Activated CD4-positive, alpha-beta memory T cell treated with anti-CD3 and anti-CD28 coated beads for 36 hours (primary cell): ENCODE measurements at places on chromosomes 5 and 9. TPM values are rescaled to one million over a fixed set of nuclear protein-coding genes. Genes with fewer than 3 reads are reported as not detected.

GRCh38 chr5:133242221-133242835, 190.5 kb downstream of the HSPA4 start:
- no peaks in the 10 kb centered on the region for H3K27me3 ChIP-seq
- H3K4me3 ChIP-seq: no peak overlapping the region
- H3K27ac ChIP-seq: no peak overlapping the region
- no peak for DNase-seq
- H3K36me3 ChIP-seq: no peaks in the 10 kb centered on the region
- H3K4me1 ChIP-seq: peaks cover 14% of the 10 kb centered on the region

- H3K27me3 ChIP-seq: no peaks in the 10 kb centered on the region
- peak; percentile 70 for DNase-seq
- peak within 1 kb of the TSS; percentile 89 for H3K4me3 ChIP-seq
- peaks cover 3% of the 10 kb centered on the region for H3K36me3 ChIP-seq
These were observed at the start of gene CCDC69 for GRCh38 chr5:151223447-151224264. Gene CCDC69 (minus strand): TSS chr5:151224092. CDS start chr5:151223970, 122 bp downstream.

DNA sequence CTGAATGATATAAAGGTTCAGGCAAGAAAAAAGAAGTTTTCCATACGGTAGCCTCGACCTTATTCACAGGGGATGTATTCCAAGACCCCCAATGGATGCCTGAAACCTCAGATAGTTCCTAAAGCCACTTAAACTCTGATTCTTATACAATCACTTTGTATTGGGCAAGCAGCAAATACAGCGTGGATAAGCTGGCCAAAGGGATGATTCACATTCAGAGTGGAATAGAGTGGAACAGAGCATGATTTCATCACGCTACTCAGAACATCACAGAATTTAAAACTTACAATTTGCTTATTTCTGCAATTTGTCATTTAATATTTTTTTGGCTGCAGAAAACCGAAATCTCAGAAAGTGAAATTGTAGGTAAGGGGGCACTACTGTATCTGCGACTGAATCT, 40.5 kb upstream of the CDH18 start:
- no peak for DNase-seq
- no peaks in the 10 kb centered on the region for H3K27me3 ChIP-seq
- H3K27ac ChIP-seq: no peak overlapping the region

DNA sequence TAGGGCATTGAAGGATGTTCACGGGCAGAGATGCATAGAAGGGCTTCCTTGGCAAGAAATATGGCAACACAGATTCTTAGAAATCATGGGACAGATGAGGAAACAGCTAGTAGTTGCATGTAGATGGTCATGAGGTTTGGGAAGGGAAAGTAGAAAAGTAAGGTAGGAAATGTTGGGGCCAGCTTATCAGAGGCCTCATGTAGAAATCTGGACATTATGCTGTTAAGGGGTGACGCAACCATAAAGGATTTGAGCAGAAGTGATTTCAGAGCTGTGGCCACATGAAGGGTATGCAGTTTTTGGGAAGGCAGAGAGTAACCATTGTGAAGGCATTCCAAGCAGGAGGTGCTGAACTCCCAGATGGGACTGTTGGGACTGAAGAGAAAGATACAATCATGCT, 224.0 kb downstream of the ARHGAP26 start:
- peaks cover 7% of the 10 kb centered on the region for H3K4me1 ChIP-seq
- H3K4me3 ChIP-seq: no peak overlapping the region
- DNase-seq: no peak
- H3K27me3 ChIP-seq: no peaks in the 10 kb centered on the region
- H3K36me3 ChIP-seq: peaks cover 10% of the 10 kb centered on the region

DNA sequence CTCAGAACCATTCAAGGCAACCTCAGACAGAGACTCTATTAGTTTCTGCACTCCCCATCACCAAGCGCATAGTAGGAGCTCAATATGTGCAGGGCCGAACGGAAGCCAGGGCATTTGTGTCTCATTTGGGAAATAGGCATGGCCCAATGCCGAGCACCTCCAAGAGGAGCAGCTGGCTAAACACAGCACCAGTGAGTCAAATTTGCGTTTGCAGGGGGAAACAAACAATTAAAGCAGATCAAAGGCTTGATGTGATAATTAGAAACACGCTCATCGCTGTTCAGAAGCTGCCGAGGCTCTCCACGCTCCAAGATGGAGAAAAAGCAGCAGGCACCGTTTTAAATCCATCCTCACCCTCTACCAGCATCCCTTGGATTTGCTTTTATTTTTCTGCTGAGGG, 225.3 kb downstream of the AGTPBP1 start:
- DNase-seq: no peak
- no peak overlapping the region for H3K4me3 ChIP-seq
- H3K4me1 ChIP-seq: no peaks in the 10 kb centered on the region
- no peaks in the 10 kb centered on the region for H3K36me3 ChIP-seq

GRCh38 chr5:62707131-62707530, 128.5 kb downstream of the LRRC70 start:
- peaks cover 1% of the 10 kb centered on the region for H3K27me3 ChIP-seq
- no peak overlapping the region for H3K27ac ChIP-seq
- H3K36me3 ChIP-seq: no peaks in the 10 kb centered on the region
- no peak overlapping the region for H3K4me3 ChIP-seq
- no peaks in the 10 kb centered on the region for H3K4me1 ChIP-seq
- DNase-seq: no peak

DNA sequence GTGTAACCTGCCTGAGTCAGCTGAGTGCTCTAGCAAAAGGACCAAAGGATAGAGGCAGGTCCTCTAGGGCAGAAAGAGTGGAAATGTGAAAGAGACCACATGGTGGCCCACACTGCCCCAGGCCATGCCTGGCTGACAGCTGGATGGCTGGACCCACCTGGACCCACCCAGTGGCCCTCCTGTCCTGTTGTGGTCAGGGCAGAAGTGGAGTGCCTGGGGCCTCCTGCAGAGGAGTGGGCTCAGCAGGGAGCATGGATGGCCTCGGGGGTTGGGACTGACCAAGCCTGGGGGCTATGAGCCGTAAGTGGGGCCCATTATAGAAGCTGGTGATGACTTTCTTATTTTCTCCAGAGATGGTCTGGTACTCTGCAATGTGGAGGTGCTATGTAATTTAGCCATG, 55.7 kb upstream of the FAM120AOS start:
- no peaks in the 10 kb centered on the region for H3K27me3 ChIP-seq
- no peak overlapping the region for H3K4me3 ChIP-seq
- H3K36me3 ChIP-seq: peaks cover 17% of the 10 kb centered on the region
- DNase-seq: no peak
- H3K27ac ChIP-seq: no peak overlapping the region

GRCh38 chr5:56532466-56532865, 282.9 kb upstream of the MAP3K1 start:
- no peak overlapping the region for H3K4me3 ChIP-seq
- H3K4me1 ChIP-seq: peaks cover 19% of the 10 kb centered on the region
- no peak for DNase-seq
- H3K27ac ChIP-seq: no peak overlapping the region
- no peaks in the 10 kb centered on the region for H3K36me3 ChIP-seq
- H3K27me3 ChIP-seq: no peaks in the 10 kb centered on the region

GRCh38 chr9:27124151-27124550, 15.1 kb downstream of the TEK start:
- H3K4me3 ChIP-seq: no peak overlapping the region
- no peak for DNase-seq
- no peaks in the 10 kb centered on the region for H3K36me3 ChIP-seq
- H3K4me1 ChIP-seq: no peaks in the 10 kb centered on the region

- H3K27me3 ChIP-seq: peaks cover 1% of the 10 kb centered on the region
- H3K4me3 ChIP-seq: no peak overlapping the region
- H3K36me3 ChIP-seq: no peaks in the 10 kb centered on the region
- H3K4me1 ChIP-seq: no peaks in the 10 kb centered on the region
- DNase-seq: no peak
- H3K27ac ChIP-seq: no peak overlapping the region
These were observed 96.3 kb downstream of the GLDC start for GRCh38 chr9:6549106-6549800.

- H3K4me3 ChIP-seq: no peak overlapping the region
- peaks cover 5% of the 10 kb centered on the region for H3K4me1 ChIP-seq
- no peaks in the 10 kb centered on the region for H3K36me3 ChIP-seq
- no peak for DNase-seq
- H3K27me3 ChIP-seq: no peaks in the 10 kb centered on the region
These were observed 86.6 kb downstream of the SLC38A9 start for GRCh38 chr5:55625589-55625909.

DNA sequence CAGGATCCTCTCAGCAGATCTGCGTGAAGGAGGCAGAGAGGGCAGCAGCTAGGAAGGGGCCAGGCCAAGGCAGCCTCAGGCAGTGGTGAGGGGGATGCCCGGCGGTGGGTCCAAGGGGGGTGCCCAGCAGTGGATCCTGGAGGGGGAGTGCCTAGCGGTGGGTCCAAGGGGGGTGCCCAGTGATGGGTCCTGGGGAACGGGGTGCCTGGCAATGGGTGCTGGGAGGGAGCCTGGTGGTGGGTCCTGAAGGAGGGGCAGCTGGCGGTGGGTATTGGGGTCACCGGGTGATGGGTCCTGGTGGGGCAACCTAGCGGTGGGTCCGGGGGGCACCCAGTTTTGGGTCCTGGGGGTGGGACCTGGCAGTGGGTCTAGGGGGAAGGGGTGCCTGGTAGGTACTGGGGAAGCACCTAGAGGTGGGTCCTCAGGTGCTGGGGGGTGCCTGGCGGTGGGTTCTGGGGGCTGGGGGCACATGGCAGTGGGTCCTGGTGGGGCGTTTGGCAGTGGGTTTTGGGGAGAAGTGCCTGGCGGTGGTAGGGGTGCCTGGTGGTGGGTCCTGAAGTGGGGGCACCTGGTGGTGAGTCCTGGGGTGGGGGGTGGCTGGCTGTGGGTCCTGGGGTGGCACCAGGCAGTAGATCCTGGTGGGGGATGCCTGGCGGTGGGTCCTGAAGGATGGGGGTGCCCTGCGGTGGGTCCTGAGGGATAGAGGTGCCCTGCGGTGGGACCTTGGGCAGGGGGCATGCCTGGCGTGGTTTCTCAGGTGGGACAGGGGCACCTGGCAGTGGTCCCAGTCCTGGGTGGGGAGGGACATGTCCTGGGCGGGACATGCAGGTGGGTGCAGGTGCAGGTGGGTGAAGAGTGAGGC, 1.9 kb downstream of the LRRC14B start:
- H3K27me3 ChIP-seq: peaks cover 3% of the 10 kb centered on the region
- H3K4me3 ChIP-seq: no peak overlapping the region
- DNase-seq: no peak
- no peaks in the 10 kb centered on the region for H3K36me3 ChIP-seq

The DPP7 gene
- total RNA-seq: 208 TPM

The ATOX1 gene
- 89.9 TPM for total RNA-seq

The FGF18 gene
- total RNA-seq: 0.10 TPM
